ACHN (cell line): ENCODE measurements at places on chromosomes 7 and 10.

DNA sequence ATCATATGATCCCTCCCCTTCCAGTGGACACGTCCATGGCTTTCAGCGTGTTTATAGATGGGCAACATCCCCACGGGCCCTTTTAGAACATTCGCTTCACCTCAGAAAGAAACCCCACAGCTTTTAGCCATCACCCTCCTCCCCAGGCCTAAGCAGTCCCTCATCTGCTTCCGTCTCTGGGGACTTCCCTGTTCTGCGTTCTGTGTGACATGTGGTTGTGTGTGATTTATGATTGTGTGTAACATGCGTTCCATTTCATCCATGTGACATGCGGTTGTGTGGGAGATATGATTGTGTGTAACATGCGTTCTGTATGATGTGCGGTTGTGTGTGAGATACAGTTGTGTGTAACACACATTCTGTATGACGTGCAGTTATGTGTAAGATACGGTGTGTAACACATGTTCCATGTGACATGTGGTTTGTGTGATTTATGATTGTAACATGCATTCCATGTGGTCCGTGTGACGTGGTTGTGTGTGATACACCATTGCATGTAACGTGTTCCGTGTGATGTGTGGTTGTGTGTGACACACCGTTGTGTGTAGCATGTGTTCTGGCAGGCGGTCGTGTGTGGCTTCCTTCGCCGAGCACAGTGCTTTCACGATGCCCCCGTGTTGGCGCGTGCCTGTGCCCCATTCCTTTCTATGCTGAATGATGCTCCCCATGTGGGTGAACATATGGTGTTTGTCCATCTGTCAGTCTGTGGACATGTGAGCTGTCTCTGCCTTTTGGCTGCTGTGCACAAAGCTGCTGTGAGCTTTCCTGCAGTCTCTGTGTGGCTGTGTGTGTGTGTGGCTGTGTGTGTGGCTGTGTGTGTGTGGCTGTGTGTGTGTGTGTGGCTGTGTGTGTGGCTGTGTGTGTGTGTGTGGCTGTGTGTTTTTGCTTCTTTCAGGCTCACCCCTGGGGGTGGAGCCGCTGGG is 26.2 kb downstream of the PWWP2B start:
- DNase-seq, result no peak

DNA sequence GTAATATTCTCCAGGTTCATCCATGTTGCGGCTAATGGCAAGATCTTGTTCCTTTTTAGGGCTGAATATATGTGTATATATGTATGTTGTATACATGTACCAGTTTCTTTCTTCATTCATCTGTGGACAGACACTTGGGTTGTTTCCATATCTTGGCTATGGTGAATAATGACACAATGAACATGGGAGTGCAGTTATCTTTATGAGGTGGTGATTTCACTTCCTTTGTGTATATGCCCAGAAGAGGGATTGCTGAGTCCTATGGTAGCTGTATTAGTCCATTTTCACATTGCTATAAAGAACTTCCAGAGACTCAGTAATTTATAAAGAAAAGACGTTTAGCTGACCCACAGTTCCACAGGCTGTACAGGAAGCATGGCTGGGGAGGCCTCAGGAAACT is 17.1 kb upstream of the TSPAN15 start:
- no peak for DNase-seq

GRCh38 chr10:131666091-131666490 is 234.7 kb upstream of the PPP2R2D start:
- no peak for DNase-seq

GRCh38 chr7:31734456-31734855 is 47.4 kb downstream of the PPP1R17 start:
- DNase-seq, result no peak

DNA sequence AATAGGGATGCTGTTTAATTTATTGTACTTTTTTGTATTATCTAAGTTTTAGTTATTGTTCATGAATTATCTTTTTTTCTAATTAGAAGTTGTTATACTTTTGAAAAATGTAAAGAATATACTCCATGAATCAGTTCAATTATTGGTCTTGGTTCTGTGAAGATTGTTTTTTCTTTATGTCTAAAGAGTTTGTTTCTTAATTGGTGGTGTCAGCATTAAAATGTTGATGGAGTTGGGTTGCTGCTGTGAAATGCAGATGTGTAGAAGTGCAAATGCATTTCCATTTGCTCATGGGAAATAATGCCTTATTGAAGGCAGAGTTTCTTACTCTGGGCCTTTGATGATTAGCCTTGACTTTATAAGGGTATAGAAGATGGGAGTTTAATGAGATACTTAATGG is 11.9 kb downstream of the NRG3 start:
- DNase-seq, result no peak

- no peak for DNase-seq
Measured at GRCh38 chr7:27073076-27073475, 22.7 kb downstream of the HOXA1 start.

DNA sequence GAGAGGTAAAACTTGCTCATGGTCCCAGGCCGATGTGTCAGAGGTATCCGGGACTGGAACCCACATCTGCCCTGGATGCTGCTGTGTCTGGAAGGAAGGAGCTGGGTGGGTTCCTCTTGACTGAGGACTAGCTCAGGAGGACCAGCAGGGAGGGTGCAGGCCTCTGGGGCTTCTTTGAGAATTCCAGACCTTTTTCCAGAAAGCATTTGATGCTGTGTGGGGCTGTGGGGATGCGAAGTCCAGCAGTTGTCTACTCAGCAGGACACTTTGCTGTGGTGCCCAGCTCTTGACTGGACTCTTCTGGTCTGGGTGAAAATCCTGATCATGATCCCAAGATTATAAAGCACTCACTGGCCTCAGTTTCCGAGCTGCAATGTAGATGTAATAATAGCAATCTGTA is 1.7 kb downstream of the RAMP3 start:
- DNase-seq, result no peak
